NCI-H1105 (cell line): ENCODE measurements at places on chromosomes 4 and X.

GRCh38 chrX:2351321-2351720, 149.5 kb downstream of the DHRSX start:
- DNase-seq: no peak

DNA sequence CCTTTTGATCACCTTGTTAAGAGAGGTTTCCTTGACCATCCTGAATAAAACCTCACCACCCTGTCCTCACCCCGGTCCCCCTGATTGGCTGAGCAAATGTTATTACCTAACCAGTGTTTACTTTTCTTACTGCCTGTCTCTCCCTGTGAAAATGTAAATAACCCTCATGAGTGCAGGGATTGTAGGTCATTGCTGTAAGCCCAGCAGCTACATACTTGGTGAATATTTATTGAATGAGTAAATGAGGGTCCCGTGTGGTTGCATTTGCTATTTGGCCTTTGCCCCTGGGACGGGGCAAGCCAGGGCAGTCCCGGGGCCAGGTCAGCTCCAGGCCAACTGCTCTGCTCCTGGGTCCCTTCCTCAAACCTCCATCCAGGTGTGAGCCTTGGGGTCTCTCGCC, 55.5 kb upstream of the CLCN4 start:
- no peak for DNase-seq

- DNase-seq: no peak
Measured at GRCh38 chr4:22554670-22555069, 38.8 kb upstream of the ADGRA3 start.

GRCh38 chr4:100511896-100512295, 5.9 kb downstream of the EMCN start:
- DNase-seq: no peak

GRCh38 chrX:40539214-40540142, 41.3 kb upstream of the ATP6AP2 start:
- no peak for DNase-seq

- no peak for DNase-seq
Measured at GRCh38 chrX:96578781-96579180, 105.9 kb upstream of the DIAPH2 start.

- DNase-seq: no peak
Measured at GRCh38 chrX:19487520-19488200, 27.6 kb downstream of the MAP3K15 start.
